MM.1S (cell line): ENCODE measurements at places on chromosomes 11 and 22.

GRCh38 chr11:116641561-116642045 lies 131.2 kb downstream of the BUD13 start:
- DNase-seq: peak; percentile 21

GRCh38 chr11:63536669-63537292 lies at the start of gene PLAAT4:
PLAAT4 (plus strand) TSS chr11:63536808; CDS start chr11:63536869, 61 bp downstream.
- DNase-seq: peak; percentile 73

DNA sequence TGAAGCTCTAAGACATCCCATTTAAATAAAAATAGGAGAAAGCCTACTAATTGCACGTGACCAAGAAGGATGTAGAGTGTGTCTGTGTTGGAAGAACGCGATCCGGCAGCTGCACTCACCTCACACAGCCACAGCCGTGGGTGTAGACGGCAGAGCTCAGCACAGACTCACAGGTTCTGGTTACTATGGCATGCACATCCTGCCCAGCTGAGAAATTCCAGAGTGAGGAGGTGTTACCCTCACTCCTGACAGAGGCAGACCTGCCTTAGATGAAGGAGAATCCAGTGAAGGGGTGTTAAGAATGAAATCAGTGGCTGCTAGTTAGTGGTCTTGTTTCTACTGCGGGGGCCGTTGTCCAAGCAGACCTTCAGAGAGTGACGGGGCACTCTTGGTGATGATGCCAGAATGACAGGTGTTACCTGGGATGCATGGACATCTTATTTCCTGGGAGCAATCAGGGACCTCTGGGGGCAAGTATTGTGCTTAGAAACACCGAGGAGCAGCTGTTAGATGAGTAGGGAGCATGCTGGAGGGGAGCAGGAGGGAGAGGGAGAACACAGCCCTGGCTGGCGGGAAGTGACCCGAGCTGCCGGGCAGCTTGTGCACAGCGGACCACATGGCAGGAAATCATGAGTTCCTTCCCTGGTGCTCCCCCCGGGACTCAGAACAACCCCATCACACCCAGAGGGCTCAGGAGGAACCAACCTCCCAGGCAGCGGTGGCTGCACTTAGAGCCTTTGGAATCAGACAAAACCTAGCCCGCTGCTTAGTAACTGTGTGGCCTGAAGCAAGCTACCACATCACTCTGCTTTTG lies 12.3 kb downstream of the KCNJ5 start:
- DNase-seq: no peak

DNA sequence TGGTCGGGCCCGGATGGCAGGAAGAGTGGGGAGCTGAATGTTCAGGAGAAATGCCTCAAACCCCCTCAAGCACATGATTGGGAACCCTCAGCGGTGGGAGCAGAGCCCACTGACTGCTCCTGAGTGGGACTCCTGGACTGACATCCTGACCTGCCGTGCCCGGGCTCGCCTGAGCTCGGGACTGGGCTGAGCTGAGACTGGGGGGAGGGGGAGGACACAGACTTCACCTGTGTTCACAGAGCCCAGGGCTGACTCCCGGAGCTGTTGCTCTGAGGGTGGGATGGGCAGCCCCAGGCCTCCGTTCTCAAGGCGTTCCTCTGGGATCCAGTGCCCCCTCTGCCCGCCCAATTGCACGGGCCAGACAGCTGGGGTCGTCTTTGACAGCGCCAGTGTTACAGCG lies 24.6 kb downstream of the DAGLA start:
- DNase-seq: no peak

- DNase-seq: no peak
These were observed 243.4 kb downstream of the NXPE2 start for GRCh38 chr11:114921697-114922096.

GRCh38 chr11:123086305-123086704 lies 24.4 kb upstream of the HSPA8 start:
- peak; percentile 60 for DNase-seq

DNA sequence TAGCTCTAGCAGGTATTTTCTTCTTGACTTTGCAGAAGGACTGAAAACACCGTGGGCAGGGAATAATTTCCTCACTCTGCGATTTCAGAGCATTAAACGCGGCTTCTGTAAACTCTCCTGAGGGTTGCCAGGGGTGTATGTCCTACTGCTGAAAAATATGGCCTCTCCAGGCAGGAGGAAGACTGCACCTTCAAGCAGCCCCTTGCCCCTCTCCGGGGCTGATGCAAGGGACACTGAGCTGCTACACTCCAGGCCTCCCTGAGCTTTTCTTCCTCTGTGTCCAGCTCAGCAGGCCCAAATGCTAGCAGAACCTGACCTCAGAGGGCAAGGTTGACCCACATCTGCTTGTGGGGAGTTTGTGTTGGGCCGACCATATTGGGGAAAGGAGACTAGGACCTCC lies 2.2 kb downstream of the CD6 start:
- DNase-seq: no peak

- DNase-seq: no peak
These were observed 49.9 kb downstream of the BIRC2 start for GRCh38 chr11:102396708-102397563.

DNA sequence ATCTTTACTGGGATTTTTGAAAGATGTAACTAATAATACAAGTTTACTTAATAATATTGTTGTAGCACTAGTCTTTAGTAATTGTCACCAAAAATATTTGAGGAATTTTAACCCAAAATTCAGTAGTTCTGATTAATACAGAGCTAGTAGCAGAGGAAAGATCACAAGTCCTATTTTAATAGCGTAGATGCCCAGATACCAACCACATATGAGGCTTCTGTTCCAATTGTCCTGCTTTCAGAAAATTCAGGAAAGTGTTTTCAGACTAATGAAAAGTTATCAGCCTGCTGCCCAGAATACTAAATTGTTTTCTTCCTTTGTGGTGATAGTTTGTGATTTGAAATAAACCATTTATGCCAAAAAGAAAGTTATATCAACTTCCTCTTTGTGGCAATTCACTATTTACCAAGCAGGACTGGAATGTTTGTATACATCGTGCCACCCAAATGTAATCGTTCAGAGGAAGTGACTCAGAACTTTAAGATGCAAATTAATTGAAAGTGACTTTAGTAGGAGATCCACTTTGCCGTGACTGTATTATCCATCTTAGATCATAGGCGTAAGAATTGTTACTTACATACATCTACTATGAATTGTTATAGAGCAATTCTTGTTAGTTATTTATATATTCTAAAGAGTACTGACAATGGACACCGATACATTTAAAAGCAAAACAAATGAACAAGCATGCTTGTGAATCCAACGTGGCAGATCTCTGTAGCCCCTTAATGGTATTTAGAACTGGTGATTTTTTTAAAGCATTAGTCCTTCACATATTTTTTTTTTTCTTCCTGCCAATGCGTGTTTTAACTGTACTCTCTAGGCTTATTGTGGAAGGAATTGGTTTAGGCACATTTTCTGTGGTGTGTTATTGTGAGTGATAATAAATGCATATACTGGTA lies 231.0 kb downstream of the DDX10 start:
- no peak for DNase-seq

- DNase-seq: no peak
These were observed 20.6 kb upstream of the YWHAH start for GRCh38 chr22:31923747-31924146.
